ENCODE measurements at places on chromosomes 3 and 15. TPM values are rescaled to one million over a fixed set of nuclear protein-coding genes. Genes with fewer than 3 reads are reported as not detected.
A peak's percentile ranks its signal among the peaks of the same experiment; 100 is the strongest.

DNA sequence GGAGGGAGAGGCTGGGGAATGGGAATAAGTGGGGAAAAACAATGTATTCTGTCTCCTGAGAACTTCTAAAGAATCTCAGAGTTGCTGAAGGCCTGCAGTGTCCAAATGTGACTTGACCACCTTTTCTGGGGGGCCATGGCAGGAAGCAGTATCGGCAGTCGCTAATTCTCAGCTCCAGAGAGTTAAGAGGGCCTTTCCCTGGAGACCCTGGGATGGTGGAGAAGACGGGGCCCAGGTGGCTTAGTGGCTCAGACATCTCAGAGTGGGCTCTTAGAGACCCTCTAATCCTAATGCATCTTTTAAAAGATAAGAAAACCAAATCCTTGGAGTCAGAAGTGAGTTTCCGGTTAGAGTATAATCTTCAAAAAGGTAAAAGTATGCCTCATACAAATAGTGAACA is 15.1 kb downstream of the RTP4 start:
- no peaks in the 10 kb centered on the region for H3K27me3 ChIP-seq
- DNase-seq, result no peak
- H3K4me3 ChIP-seq, result no peak overlapping the region
- H3K27ac ChIP-seq, result no peak overlapping the region
- H3K36me3 ChIP-seq, result no peaks in the 10 kb centered on the region

Gene SUCNR1
- not detected for total RNA-seq

Gene MRPS22
- total RNA-seq, result 61.9 TPM

- DNase-seq, result no peak
- H3K36me3 ChIP-seq, result no peaks in the 10 kb centered on the region
- H3K4me3 ChIP-seq, result no peak overlapping the region
- H3K27me3 ChIP-seq, result no peaks in the 10 kb centered on the region
- no peak overlapping the region for H3K27ac ChIP-seq
Measured at GRCh38 chr15:98951493-98952320, 55.9 kb downstream of the PGPEP1L start.

GRCh38 chr3:56758539-56758981 is 43.2 kb downstream of the ARHGEF3 start:
- no peak overlapping the region for H3K27ac ChIP-seq
- DNase-seq, result no peak
- no peaks in the 10 kb centered on the region for H3K4me1 ChIP-seq
- H3K36me3 ChIP-seq, result no peaks in the 10 kb centered on the region
- H3K27me3 ChIP-seq, result no peaks in the 10 kb centered on the region

DNA sequence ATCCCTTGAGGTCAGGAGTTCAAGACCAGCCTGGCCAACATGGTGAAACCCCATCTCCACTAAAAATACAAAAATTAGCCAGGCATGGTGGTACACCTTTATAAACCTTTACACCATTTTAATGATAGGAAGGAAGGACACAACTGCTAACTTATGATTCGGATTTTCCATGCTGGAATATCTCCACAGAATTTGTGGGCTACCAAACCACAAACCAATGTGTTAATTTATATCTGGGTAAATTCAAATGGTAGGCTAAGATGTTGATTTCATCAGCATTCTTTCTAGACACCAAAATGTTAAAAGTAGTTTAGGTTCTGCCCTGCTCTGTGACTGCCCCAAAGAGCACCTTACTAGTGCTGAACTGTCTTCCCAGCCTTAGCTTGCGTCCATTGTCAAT is 72.8 kb downstream of the POLQ start:
- H3K36me3 ChIP-seq, result peaks cover 3% of the 10 kb centered on the region
- no peak for DNase-seq
- no peaks in the 10 kb centered on the region for H3K27me3 ChIP-seq
- no peaks in the 10 kb centered on the region for H3K4me1 ChIP-seq
- H3K4me3 ChIP-seq, result no peak overlapping the region

GRCh38 chr15:40310001-40310959 is 2.5 kb upstream of the PLCB2 start:
- H3K36me3 ChIP-seq, result no peaks in the 10 kb centered on the region
- H3K4me1 ChIP-seq, result peaks cover 5% of the 10 kb centered on the region
- H3K4me3 ChIP-seq, result no peak overlapping the region
- H3K27ac ChIP-seq, result no peak overlapping the region
- DNase-seq, result peak; percentile 30

Gene SLC27A2
- total RNA-seq, result 0.18 TPM

GRCh38 chr15:89504166-89504565 is 7.8 kb upstream of the RHCG start:
- H3K27me3 ChIP-seq, result no peaks in the 10 kb centered on the region
- no peak for DNase-seq
- H3K4me3 ChIP-seq, result no peak overlapping the region
- no peaks in the 10 kb centered on the region for H3K36me3 ChIP-seq
- no peak overlapping the region for H3K27ac ChIP-seq

DNA sequence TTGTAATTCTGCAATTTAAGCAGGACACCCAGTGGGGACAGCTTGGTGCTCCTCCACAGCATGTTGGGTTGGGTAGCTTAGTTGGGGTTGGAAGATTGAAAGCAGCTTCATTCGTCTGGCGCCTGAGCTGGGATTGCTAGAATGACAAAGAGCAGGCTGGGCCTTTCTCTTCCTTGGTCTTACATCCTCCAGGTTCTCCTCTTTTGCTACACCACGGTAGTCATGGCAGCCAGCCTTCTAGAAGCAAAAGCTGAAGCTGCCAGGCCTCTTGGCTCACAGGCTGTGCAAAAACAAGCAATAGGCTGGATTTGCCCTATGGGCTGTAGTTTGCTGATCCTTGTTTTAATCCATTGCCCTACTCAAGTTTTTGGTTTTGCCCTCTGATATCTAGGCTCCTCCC is 3.2 kb upstream of the ANXA2 start:
- no peak for DNase-seq
- H3K4me3 ChIP-seq, result no peak overlapping the region
- H3K27ac ChIP-seq, result peak overlapping the region; percentile 98

GRCh38 chr15:93730724-93731123 is 500.6 kb upstream of the MCTP2 start:
- no peak overlapping the region for H3K27ac ChIP-seq
- H3K4me3 ChIP-seq, result no peak overlapping the region
- no peaks in the 10 kb centered on the region for H3K4me1 ChIP-seq
- DNase-seq, result no peak

- peaks cover 34% of the 10 kb centered on the region for H3K4me1 ChIP-seq
- DNase-seq, result no peak
- peak overlapping the region; percentile 34 for H3K27ac ChIP-seq
- H3K4me3 ChIP-seq, result no peak overlapping the region
- H3K27me3 ChIP-seq, result no peaks in the 10 kb centered on the region
Measured at GRCh38 chr3:31919528-31919927, 61.5 kb downstream of the OSBPL10 start.

DNA sequence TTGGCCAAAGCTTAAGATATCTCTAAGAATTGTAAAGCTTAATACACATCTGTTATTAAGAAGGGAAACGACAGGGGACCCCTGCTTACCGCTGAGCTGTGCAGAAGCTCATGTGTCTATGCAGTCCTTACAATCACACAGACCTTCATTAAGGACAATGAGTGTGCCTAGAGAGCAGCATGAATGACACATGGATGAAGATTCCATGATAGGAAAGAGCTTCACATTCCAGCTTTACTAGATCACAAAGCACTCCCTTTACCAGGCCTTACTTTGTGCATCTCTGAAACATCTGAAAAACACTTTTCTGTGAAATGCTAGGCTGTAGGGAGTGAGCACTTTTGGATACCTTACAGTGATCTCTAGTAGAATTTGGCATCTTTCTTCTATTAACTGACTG is 32.0 kb downstream of the RNF168 start:
- H3K4me3 ChIP-seq, result no peak overlapping the region
- H3K4me1 ChIP-seq, result no peaks in the 10 kb centered on the region
- H3K27ac ChIP-seq, result no peak overlapping the region
- H3K27me3 ChIP-seq, result no peaks in the 10 kb centered on the region

DNA sequence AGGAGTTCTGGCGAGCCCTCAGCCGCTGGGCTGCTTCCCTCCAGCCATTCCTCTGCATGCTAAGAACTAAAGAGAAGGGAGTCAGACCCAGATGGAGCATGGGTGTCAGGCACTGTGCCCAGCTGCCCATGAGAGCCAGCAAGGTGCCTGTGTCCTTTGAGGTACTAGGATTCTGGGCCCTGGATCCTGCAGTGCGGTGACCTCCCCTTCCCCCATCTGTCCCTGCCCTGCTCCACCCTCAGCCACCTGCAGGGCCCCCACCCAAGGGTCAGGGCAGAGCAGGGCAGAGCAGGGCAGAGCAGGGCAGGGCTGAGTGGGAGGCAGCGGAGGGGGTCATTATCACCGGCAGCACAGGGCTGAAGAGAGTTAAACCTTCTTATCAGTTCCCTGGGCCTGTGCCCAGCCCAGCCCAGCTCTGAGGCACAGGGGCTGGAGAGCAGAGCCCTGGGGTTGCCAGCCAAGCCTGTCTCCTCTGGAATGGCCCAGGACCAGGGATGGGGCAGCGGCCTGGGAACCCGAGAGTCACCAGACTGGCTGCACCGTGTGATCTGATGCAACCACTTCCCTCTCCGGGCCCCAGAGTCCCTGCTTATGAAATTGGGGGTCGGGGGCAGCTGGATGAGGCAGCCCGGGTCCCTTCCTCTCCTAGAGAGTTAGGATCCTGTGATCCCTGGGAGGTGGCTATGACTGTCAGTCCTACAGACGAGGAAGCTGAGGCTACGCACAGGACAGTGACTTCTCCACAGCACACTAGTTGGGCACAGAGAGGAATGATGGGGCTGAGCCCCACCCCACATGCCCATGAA is 17.3 kb downstream of the ZDHHC19 start:
- H3K27ac ChIP-seq, result peak overlapping the region; percentile 37
- no peaks in the 10 kb centered on the region for H3K27me3 ChIP-seq

Gene SRGAP3
- 0.82 TPM for total RNA-seq

DNA sequence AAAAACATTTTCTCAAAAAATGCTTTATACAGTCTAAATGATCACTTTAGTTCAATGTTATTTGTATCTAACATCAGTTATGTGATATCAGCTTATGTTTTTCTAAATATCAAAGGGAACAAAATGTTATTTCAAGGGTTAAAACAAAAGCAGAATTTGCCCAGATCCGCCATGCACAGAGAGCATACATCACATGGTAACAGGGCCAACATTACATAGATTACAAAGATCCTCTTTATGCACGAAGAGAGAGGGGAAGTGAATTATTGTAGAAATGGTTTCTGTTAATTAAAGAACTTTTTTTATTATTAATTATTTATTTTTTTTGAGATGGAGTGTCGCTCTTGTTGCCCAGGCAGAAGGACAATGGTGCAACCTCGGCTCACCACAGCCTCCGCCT is 100.8 kb upstream of the MME start:
- no peak for DNase-seq
- no peak overlapping the region for H3K4me3 ChIP-seq
- no peaks in the 10 kb centered on the region for H3K36me3 ChIP-seq
- no peak overlapping the region for H3K27ac ChIP-seq

DNA sequence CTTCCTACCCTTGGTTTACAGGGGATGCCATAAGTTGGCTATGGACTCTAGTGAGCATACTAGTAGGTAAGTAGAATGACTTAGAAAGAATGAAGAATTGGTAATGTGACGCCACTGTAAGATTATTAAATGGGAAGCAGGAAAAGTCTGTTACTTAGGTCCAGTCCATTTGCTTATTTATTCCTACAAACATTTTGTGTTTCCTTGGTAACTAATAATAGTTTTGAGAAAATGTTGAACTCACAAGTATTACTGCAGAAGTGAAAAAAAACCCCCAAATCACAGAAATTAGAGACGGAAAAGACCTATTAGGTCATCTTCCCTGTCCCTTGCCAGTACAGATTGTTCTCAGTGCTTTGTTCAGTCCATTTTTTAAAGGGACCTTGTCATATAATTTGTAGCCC is 63.5 kb downstream of the CMSS1 start:
- H3K4me1 ChIP-seq, result 0 out of 2 replicates have a peak, but pooled peaks cover 2% of the 10 kb centered on the region
- H3K4me3 ChIP-seq, result no peak overlapping the region
- no peaks in the 10 kb centered on the region for H3K36me3 ChIP-seq
- no peak for DNase-seq

DNA sequence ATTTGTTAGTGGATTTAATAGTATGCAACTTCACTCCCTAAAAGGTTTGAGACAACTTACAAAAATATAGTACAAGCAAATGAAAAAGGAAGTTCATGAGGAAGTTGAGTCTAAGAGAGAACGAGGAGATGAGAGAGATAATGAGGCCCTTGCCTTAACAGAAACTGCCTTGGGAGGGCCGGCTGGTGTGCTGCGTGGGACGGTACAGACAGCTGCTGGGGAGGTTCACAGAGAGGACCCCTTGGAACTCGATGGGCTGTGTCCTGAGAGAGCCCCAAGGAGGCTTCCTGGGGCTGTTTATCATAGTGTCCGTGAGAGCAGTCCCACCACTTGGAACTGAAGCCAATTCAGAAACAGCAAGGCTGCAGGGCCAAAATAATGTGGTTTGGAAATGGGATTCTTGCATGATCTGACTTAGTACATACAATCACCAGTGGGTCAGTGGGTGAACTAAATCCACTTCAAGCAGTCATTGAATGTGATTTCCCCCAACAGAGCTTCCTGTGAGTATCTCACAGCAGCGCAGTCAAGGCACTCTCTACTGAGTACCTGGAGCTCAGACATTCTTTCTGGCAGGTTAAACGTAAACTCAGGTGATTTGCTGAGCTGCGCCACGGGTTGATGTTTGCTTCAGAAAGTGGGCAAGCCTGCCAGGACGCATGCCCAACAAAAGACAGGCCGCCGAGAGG is 90.8 kb downstream of the CRTC3 start:
- no peak for DNase-seq
- no peaks in the 10 kb centered on the region for H3K4me1 ChIP-seq
- no peaks in the 10 kb centered on the region for H3K36me3 ChIP-seq
- H3K27ac ChIP-seq, result no peak overlapping the region
- no peak overlapping the region for H3K4me3 ChIP-seq

- no peaks in the 10 kb centered on the region for H3K36me3 ChIP-seq
- no peaks in the 10 kb centered on the region for H3K27me3 ChIP-seq
- H3K4me1 ChIP-seq, result no peaks in the 10 kb centered on the region
- no peak within 1 kb of the TSS for H3K4me3 ChIP-seq
Measured at GRCh38 chr3:13073326-13074005, at the start of gene IQSEC1. IQSEC1 (minus strand) TSS chr3:13073429; CDS start chr3:13073014, 415 bp downstream.

- H3K27me3 ChIP-seq, result no peaks in the 10 kb centered on the region
- DNase-seq, result no peak
- H3K4me1 ChIP-seq, result no peaks in the 10 kb centered on the region
- no peaks in the 10 kb centered on the region for H3K36me3 ChIP-seq
- no peak overlapping the region for H3K27ac ChIP-seq
- H3K4me3 ChIP-seq, result no peak overlapping the region
Measured at GRCh38 chr3:65265942-65266590, 578.3 kb upstream of the ADAMTS9 start.

DNA sequence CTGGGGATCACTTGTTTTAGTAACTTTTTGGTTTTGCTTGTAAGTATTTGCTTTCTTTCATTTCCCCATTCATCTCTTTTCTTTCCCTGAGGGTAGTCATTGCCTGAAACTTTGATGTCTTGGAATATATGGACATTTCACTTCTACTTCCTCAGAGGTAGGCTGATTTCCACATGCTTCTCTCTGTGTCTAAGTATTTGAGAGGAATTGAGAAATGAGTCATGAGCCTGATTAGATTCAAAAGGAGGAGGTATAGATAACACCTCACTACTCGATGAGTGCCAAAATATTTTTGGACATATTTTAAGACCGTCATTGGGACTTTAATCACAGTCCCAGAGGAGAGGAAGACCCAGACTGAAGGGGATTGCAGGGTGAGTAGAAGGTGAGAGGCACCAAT is 480.1 kb upstream of the SGO1 start:
- no peak overlapping the region for H3K4me3 ChIP-seq
- no peak for DNase-seq
- H3K36me3 ChIP-seq, result no peaks in the 10 kb centered on the region
- no peaks in the 10 kb centered on the region for H3K27me3 ChIP-seq
- no peaks in the 10 kb centered on the region for H3K4me1 ChIP-seq
- no peak overlapping the region for H3K27ac ChIP-seq

Data from Panc1 (cell line).